ENCODE measurements at places on chromosomes 4 and X. TPM values are rescaled to one million over a fixed set of nuclear protein-coding genes. Genes with fewer than 3 reads are reported as not detected.

DNA sequence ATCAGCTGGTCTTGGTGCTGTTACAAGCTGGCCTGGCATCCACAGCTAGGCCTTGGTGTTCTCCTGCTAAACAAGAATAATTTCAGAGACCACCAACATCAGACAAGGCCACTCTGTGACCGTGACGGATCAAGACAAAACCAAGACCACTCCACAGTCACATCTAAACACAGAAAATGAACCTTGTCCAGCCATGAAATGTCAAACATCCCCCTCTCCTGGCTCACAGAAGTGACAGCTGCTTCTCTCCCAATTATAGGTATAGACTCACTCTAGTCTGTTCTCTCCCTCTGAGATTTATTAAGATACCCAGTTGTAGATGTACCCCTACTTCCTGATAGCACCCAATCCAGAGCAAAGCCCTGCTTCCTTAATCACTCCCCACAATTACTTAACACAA is 40.4 kb downstream of the EFHC2 start:
- no peak for DNase-seq

DNA sequence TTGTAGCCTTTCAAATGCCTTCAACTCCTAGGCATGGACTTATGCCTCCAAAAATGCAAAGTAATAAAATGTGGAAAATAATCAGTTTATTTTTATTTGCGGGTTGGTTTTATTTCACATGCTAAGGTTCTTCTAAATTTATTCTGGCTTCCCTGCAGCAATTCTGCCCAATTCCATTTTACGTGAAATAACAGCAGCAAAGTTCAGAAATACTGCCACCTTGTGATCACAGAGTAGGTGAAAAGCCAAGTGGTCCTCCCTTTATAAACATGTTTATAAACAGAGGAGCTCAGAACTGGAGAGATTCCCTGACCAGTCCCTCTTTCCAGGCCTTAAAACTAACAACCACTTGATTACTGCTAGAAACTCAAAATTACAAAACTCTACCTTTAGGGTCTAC is 14.7 kb upstream of the DCHS2 start:
- DNase-seq: peak; percentile 20

GRCh38 chr4:145168581-145169187 is 11.7 kb downstream of the OTUD4 start:
- DNase-seq: no peak

The OCRL gene
- 22.7 TPM for total RNA-seq

The TAF1 gene
- 49.6 TPM for total RNA-seq

The CYTL1 gene
- not detected for total RNA-seq

The MUC7 gene
- total RNA-seq: not detected

Data from tibial nerve (tissue), 4 donors.